ENCODE measurements at places on chromosomes 1 and 21.

DNA sequence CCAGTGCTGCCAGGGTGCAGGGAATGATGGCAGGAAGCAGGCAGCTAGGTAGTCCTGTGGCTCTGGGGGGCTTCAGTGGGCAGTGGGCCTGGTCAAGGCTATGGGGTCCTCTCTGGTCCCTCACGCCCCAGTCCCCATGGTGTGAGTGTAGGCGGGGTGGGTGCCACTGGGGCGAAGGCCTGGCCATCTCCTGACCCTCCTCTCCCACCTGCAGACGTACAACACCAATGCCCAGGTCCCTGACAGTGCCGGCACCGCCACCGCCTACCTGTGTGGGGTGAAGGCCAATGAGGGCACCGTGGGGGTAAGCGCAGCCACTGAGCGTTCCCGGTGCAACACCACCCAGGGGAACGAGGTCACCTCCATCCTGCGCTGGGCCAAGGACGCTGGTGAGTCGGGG lies 53.7 kb downstream of the ALPL start:
- DNase-seq: no peak

- no peak for DNase-seq
Measured at GRCh38 chr21:37711286-37711829, 204.9 kb downstream of the KCNJ6 start.

DNA sequence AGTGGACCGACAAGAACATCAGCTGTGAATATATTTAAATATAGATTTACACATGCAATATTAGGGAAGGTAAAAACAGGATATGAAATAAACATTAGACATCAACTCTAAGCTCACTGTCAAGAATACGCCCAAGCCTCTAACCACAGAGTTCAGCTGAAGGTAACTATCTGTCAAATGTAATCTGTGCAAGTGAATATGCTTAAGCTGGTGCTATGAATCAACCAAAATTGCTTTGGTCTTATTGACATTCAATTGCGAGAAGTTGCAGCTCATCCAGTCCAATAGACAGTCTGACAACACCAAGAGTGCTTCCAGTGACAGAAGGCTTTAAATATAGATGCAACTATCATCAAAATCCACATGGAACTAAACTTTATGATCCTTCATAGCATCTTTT lies 32.3 kb downstream of the USH2A start:
- DNase-seq: no peak

DNA sequence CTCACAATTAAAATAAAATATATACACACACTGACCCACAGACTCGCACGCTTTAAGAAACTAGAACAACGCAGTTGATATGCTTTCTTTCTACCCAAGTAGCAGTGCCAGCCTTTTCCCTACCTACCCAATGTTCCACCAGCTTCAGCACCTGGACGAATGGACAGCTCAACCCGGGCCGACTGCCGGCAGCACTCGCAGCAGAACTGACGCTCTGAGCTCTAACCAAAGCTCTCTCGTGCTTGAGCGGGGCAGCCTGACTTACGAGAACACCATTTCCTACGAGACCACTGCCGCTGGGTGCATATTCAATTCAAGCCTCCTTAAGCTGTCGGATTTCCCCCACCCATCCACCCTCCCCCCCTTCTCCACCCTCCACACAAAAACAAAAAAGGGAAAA lies 127.4 kb upstream of the DPYD start:
- DNase-seq: no peak

GRCh38 chr21:25441835-25442234 lies 165.4 kb downstream of the MRPL39 start:
- no peak for DNase-seq

GRCh38 chr1:228259368-228259894 lies 51.6 kb downstream of the OBSCN start:
- no peak for DNase-seq

DNA sequence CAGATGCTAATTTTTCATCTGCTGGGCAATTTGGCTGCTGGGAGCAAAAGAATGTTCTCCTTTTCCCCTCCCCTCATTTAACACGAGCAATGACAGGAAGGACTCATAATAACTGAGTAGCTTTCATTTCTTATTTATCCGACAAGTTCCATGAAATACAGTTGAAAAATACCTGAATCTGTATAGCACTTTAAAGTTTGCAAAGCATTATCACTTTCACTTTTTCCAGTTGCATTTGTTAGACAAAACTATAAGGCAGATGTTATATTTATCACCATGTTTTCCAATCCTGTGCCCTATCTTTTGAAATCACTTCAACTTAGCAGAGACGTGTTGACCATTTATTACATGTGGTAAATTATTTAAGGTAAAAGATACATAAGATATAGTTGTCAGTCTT lies 350.6 kb upstream of the SGIP1 start:
- DNase-seq: no peak

DNA sequence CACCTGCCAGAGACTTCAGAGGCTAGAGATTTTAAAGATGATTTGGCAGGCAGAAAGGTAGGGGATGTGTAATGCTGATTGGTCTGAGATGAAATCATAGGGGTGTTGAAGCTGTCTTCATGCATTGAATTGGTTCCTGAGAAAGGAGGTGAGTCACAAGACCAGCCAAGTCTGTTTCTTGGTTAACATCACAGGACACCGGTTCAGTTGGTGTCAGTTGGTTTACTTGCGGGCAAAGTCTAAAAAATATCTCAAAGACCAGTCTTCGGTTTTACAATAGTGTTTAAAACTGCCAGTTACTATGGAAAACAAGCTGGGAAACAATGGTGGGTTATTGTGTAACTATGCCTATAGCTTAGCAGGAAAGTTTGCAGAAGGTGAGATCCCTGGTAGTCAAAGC lies 305.9 kb downstream of the BARHL2 start:
- no peak for DNase-seq

DNA sequence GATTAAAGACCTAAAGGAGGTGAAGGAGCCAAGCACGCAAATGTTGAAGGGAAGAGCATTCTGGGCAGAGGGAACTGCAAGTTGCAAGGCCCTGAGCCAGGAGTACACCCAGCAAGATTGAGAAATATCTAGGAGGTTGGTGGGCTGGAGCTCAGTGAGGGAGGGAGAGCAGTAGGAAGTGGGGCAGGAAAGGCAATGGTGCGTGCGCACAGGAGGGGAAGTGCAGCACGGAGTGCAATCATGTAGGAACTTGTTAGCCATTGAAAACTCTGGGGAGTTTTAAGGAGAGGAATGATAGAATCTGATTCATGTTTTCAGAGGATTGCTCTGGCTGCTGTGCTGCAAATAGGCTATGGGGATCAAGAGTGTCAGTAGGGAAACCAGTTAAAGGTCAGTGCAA lies 13.2 kb upstream of the IGSF3 start:
- no peak for DNase-seq

DNA sequence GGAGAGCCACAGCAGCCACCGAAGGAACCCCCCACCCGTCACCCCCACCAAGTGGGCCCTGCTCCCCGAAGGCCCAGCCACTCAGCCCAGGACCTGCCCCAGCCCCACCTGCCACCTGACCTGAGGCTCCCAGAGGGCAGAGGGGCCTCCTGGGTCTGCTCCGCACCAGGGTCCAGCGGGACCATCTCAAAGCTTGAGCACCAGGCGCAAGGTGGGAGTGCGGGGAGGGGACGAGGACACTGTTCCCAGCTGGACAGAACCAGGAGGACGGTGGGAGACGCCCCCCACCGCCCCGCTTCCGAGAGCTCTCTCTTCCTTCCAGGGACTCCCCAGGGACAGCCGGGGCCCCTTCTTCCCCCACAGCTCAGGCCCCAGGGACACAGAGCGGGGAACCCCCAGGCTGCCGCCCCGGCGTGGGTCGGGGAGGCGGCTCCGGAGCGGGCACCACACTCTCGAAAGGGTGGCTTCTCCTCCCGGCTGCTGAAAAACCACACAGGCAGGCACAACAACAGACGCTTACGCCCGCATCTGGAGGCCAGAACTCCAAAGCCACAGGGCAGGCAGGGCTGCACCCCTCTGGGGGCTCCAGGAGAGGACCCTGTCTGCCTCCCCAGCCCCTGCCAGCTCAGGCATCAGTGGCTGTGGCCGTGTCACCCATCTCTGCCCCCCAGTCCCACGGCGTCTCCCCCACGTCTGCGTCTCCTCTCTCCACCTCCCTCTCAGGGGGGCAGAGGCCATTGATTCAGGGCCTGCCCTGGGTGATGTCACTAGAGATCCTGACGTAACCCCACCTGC lies 1.9 kb upstream of the TTLL10 start:
- no peak for DNase-seq

DNA sequence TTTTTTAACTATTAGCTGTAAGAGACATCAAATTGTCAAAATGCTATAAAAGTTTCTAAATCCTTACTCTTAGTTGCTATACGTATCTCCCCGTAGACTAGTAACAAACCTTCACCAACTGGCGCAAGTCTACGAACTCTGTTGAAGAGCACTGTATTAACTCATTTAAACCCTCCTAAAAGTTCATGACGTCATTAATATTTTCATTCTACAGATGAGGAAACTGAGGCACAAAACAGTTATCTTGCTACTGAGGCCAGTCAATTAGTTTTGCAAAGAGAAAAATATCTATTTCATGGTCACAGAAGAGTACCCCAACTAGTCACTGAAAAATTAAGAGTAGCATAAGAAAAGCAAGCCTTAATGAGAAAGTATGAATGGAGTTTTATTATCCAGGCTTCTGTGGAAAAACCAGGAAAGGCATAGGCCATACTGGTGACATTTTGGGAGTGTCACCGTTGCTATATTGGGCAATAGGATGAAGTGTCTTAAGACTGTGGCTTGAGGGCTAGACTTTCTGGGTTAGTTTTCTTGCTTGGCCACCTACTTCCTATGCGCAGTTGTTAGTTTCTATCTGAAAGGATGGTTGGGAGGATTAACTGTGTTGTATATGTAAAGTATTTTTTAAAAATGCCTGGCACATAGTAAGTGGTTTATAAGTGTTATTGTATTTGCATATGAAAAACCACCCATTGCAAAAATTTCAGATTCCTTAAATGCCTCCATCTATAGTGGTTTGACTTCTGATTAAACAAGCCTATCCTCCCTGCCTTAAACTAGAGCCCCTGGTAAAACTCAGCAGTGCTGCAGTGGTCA lies 52.4 kb upstream of the SYT14 start:
- no peak for DNase-seq

- DNase-seq: no peak
Measured at GRCh38 chr1:170494369-170494768, 37.6 kb upstream of the GORAB start.

DNA sequence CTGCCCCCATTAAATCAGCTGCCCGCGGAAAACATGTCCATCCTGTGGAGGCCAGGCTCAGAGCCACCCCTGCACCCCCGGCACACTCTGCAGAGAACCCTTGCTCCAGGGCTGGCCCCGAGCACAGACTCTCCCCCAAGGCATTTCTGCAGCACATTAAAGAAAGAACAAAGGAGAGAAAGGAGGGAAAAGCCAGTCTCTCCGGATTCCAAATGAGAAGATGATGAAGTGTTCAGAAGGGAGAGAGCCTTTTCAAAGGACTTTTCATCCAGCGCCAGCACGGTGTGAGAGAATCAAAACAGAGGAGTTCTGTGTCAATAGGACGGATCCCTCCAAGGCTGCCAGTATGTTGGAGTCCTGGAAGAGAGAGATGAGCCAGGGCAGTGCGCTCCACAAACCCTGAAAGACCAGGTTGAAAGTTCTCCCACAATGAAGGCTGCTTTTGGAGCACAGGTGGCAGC lies 498.3 kb downstream of the NPHP4 start:
- no peak for DNase-seq

GRCh38 chr1:175618559-175618958 lies 124.8 kb downstream of the TNR start:
- no peak for DNase-seq

DNA sequence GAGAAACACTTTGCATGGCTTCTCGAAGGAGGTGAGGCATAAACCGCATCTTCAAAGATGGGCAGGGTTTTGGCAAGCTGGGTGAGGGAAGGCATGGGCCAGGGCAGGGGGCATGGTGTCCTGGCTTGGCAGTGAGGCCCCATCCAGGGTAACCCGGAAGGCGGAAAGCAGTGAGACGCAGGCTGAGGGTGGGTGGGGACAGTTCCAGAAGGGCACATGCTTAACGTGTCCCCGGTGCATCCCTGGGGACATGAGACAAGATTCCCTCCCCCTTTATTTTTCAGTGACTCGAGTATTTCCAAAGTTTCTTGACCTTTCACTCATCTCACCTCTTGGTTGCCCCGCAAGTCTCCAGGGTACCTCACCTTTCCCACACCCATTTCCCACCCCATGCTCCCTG lies 122.8 kb upstream of the SLC25A33 start:
- no peak for DNase-seq

- DNase-seq: no peak
Measured at GRCh38 chr1:6245869-6246496, 2.0 kb downstream of the HES3 start.

DNA sequence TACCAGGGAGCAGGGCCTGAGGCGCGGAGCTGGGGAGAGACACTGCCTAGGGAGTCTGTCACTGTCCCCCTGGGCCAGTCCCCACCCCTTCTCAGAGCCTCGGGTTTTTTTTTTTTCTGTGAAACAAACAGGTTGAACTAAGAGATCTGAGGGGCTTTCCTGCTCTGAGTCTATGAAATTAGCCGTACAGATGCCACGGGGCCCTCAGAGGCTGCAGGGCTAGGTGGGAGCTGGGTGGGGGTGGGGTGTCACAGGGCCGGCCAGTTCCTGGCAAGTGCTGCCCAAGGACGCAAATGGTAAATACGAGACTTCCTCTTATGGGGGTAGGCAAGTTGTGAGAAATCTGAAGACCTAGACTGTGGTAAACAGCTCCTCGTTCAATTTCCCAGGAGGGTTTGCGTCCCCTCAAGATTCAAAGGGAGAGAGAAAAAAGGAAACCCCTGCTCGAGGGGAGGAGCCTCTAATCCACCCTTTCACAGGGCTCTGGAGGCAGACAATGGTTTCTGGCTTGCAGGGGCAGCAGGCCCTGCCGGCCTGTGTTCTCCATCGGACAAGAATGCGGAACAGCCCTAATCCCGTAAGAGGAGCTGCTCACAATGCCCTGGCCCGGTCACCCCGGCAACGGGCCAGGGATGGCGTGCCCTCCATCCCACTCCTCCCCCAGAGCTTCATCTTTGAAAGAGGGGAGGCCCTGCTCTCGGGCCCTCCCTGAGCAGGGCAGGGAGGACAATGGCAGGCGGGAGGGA lies 7.8 kb downstream of the NUAK2 start:
- no peak for DNase-seq

DNA sequence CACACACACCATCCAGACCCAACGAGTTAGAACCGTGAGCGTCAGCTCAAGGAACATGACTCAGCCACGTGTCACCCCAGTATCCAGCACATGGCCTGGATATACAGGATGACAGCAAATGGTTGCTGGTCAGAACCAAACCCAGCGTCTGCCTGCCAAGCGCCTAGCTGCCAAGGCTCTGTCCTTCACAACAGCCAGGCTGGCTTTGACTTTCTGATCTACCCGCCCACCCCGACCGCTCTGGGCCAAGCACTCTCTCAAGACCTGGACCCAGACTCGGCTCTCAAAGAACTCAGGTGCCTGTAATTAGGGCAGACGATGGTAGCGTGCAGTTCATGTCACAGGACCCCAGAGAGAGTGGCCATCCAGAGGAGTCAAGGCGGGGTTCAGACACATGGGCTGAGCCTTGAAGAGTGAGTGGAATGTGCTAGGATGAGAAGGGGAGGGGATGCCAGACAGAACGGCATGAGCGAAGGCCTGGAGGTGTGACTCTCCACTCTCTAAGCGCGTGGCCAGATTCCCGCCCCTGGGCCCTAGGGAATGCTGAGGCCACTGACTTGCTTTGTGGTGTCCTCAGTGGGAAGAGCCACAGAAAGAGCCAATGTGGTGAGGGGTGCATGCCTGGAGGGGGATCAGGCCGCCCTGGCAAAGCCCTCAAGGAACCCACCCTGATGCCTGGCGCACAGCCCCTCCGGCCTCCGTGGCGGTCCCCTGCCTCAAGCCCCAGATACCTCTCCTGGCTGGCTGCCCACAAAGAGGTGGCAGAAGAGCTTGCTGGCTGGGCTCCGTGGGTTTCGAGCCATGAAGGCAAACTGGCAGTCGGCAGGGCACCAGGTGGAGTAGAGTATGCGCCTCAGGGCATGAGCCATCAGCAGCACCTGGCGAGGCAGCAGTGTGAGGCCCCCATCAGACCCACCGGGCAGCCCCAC lies 7.0 kb downstream of the SH2D5 start:
- no peak for DNase-seq
